ENCODE measurements at places on chromosomes 11 and 22.

- no peak for DNase-seq
Observed at GRCh38 chr11:59760771-59761170, 5.6 kb downstream of the STX3 start.

- no peak for DNase-seq
Observed at GRCh38 chr11:44573333-44573732, 7.9 kb downstream of the CD82 start.

GRCh38 chr22:28072066-28072465 lies 153.0 kb upstream of the PITPNB start:
- DNase-seq: no peak

- DNase-seq: no peak
Observed at GRCh38 chr11:45053736-45054446, 92.5 kb upstream of the PRDM11 start.

- no peak for DNase-seq
Observed at GRCh38 chr11:122803716-122804115, 34.6 kb upstream of the CRTAM start.

GRCh38 chr11:1899686-1900085 lies 8.0 kb upstream of the PRR33 start:
- DNase-seq: no peak

- DNase-seq: no peak
Observed at GRCh38 chr11:91819777-91820176, 404.8 kb upstream of the FAT3 start.

DNA sequence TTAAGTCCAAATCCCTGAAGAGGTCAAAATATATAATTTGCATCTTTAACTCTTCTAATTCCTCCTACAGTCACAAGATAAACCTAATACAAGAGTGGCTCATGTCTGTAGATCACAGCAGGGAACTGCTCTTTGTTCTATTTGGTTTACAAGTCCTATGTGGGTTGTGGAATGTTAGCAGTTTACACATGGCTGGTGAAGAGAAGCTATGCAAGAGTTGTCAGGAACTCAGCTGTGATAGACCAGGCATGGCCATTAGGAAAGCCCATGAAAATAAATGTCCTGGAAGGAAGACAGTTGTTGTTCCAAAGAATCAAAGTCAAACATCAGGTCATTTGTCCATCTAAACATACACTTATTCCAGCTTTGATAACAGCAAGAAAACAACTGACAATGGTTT lies 312.4 kb upstream of the PITPNB start:
- DNase-seq: no peak
